CD4-positive, alpha-beta T cell treated with Interleukin-4 for 4 hours (primary cell): ENCODE measurements at places on chromosomes 16 and 17.

GRCh38 chr16:81921843-81922584 lies 89.3 kb downstream of the SDR42E1 start:
- DNase-seq: no peak

DNA sequence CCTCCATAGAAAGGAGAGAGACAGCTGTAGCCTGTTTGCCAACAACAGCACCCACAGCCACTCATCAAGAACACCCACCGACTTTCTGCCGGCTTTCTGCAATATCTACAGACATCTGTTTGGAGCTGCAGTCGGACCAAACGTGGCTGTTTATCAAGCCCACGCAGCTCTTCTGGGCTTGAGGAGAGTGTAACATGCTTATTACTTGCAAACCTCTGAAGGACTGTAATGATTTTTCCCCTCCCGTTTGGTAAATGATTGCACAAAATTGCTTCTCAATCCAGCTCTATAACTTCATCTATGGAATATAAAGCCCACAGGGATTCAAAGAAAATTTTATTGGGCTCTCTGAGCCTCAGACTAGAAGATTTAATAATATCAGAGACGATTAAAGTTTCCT lies 100.5 kb downstream of the VAT1L start:
- no peak for DNase-seq

GRCh38 chr17:4588898-4589625 lies 4.7 kb downstream of the SMTNL2 start:
- DNase-seq: no peak

DNA sequence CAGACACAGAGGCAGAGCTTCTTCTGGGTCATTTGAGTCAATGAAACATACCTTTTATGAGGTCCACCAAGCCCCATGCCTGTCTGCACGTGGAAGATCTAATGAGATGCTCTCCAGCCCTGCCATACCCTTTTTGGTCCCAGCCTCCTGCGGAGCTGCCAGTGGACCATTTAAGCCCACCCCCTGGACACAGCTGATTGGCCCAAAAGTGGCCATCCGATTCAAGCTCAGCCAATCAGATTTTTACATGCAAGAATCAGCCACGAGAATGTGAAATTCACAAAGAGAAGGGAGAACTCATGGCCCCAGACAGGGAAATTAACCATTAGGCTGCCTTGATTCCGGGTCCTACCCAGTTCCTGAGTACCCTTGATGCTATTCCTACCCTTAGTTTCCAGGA lies 231.0 kb upstream of the EEF2KMT start:
- no peak for DNase-seq

DNA sequence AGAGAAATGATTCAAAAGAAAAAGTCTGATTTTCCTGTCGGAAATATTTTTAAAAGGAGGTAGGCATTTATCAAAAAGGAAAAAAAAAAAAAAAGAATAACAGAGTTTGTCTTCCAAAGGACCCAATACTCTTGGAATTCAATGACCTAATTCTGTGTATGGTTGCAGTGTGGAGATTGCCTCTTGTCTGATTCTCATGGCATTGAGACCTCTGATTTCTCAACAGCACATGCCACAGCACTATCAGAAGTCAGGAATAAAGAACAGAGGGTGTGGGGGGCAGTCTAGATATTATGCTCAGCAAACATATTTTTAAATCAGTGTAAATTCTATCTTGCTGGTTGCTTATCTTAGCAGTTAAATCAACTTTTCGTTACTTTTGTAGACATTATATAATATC lies 81.3 kb upstream of the SOX9 start:
- DNase-seq: no peak

DNA sequence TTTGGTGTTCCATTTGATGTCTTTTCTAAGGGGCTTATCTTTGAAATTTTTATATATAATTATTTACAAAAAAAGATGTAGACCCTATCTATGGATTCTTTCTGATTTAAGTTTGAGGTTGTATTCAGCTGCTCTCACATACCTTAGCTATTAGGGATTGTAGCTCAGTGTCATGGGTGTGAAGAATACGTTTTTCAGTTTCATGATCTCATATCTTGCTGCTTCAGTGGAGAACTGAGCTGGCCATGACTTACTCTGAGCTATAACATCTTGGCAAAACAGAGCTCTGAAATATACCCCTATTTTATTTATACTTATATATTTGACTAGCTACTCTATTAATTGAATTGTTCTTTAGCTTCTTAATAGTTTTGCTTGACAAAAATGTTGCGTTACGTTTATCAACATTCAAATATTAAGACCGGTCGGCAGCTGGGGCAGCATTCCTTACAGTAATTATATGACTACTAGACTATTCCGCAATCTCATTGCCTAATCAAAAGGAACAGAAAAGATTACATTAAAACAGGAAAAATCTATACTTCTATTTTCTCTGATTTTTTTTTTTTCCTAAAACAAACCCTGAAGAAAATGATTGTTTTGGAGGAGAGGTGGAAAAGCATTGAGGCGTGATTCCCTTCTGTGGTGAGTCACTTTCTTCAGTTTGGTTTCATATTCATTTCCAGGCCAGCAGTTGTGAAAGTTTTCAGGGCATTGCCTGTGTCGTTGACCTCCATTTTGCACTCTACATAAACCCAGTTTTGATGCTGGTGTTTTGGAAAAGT lies 24.1 kb upstream of the KRT24 start:
- DNase-seq: no peak

DNA sequence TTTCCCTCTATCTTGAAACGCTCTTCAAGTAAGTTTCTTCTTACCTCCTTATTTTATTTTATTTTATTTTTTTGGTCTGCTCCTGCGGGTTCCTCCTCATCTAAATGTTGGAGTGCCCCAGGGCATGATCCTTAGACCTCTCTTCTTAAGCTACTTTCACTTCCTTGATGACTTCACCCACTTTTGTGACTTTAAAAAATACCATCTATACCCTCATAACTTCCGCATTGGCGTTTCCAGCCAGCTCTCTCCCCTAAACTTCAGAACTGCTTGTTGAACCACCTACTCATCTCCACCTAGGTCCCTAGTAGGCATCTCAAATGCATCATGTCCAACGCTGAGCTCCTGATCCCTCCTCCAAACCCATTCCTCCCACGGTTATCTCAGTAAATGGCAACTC lies 51.4 kb upstream of the NFAT5 start:
- DNase-seq: no peak

DNA sequence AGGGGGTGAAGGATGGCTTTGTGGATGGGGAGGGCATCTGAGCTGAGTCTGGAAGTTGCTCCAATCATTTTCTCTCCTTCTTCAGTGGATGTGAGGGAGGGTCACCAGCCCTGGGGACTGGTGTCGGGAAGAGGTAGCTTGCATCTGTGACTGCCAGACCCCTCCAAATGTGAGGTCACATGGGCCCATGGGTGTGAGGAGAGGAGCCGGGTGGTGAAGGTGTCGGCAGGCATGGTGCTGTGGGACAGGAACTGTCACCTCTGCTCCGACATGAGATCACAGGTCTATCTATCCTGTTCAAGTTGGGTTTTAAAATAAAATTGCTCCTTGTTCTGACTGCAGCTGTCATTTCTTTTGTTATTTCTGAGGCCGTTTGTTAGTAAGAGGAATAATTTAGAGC lies 351.1 kb downstream of the CPPED1 start:
- DNase-seq: no peak

- no peak for DNase-seq
Measured at GRCh38 chr17:49000943-49001342, 3.8 kb downstream of the IGF2BP1 start.

- DNase-seq: no peak
Measured at GRCh38 chr17:37301288-37301687, 74.5 kb upstream of the C17orf78 start.

DNA sequence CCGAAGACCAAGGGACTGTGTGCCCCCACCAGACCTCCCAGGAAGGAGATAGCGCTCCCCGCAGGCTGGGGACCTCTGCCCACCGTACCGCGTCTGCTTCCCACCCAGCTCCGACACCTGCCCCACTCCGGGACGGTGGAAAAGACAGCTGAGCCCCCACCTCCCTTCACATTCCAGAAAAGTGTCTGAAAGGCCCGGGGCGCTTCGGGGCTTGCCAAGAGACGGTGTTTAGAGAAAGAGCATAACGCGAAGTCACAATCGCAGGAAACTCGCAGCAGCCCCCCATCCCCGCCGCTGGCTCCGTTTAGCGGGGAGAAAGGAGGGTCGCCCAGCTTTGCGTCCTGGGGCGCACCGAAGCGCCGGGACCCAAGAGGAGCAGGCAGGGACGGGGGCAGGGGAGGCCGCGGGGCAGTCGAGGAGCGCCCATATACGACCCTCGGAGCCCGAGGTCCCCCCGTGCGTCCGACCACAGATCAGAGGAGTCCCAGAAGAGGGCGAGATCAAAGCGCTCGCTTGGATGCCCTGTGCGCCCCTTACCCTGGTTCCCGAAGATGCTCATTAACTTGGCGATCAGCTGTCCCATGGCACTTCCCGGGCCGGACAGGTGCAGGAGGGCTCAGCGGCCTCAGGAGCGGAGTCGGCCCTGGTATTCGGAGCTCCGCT lies 652 bp downstream of the ARL5C start:
- no peak for DNase-seq

DNA sequence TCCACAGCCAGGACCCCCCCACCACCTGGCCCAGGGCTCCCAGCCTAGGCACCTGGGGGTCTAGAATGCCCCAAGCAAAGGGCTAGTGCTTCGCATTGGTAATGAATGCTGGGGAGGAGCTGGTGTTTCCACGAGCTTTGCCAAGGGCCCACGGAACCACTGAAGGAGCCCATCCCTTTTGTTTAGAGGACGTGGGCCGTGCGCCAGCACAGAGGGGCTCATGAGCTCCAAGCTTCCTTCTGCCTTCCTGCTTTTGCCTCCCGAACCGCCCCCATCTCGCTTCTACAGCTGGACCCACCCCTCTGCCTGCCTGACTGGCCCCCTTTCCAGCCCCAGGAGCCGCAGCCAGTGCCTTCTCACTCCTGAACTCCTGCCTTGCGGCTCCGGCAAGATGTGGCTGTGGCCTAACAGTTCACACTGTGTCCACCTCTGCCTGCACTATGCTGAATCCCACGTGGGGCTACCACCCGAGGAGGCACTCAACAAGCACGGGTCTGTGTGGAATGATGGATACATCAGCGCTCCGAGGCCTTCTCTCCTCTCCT lies 31.8 kb upstream of the RASD1 start:
- no peak for DNase-seq

GRCh38 chr16:49712106-49712505 lies 143.8 kb downstream of the ZNF423 start:
- no peak for DNase-seq

DNA sequence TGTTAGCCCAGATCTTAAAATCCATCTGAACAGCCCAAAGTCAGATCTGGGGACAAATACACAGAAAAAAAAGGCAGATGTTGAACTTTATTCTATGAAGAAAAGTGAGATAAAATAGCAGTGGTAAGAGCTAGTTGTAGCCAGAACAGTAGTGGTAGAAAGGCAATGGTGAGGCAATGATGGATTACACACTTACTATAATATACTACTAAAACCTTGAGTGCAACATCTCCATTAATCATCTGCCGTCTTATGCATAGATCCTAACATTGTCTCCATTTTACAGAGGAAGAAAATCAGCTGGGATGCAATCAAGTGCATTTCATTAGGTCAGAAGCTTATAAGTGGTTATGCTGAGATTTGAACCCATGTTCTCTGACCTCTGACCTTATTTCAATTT lies 699.6 kb downstream of the CDH11 start:
- DNase-seq: no peak

- no peak for DNase-seq
Measured at GRCh38 chr16:65697521-65697920, 575.7 kb upstream of the CDH11 start.

DNA sequence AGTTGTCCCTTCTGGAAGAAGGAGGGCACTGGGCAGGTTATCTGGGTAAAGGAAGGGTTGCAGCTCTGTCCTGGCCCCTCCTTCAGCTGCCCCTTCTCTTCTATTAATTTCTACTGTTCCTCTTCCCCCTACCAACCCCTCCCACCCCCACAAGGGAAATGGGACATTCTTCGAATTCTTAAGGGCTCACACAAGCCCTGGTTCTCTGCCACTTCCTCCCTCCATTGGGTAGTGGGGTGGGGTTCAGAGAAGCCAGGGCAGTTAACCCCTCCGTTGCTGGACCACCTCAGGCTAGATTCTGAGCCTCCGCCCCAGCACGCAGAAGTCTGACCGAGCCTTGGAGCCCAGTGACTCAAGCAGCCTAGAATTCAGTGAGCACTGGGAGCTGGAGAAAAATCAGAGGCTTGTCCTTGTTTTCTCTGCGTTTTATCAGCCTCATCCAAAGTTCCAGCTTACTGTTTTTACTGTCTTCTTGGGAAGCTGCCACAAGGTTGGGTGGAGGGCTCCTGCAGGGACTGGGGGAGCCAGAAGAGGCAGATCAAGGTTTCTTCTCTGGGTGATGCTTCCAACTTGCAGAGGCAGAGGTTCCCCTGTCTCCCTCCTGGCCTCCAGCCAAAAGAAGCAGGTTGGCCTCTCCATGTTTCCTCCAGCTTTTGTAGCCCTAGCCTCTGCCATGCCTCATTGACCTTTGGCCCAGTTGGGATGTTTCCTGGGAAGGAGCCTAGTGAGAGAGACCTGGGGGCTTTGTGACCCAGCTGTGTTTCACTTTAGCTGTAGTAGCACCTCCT lies 10.2 kb downstream of the LASP1 start:
- no peak for DNase-seq

- DNase-seq: peak; percentile 57
Measured at GRCh38 chr17:50425682-50426471, at the start of gene ACSF2. TSS of gene ACSF2 (plus strand) at chr17:50426218. CDS start at chr17:50426262, 44 bp downstream.

DNA sequence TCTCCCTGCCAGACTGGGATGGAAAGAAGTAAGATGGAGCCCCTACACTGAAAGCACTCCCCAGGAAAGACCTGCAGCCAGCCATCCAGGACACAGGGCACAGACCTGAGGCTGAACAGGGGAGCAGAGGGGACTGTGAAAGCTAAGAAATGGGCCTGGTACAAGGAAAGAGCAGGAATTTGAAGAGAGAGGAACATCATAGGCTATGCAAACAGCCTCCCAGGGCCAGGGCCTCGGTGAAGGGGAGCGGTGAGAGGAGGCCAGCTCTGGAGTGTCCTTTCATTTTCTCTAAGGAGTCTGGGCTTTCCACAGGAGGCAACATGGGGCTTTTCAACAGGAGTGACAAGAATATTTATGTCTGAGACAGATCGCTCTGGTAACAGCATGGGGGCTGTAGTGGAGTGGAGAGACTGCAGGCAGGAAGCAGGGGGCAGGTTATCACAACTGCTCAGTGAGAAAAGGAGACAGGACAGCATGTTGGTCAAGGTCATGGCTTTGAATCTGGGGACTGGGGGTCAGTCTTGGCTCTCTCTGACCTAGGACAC lies 50.1 kb downstream of the TOM1L2 start:
- DNase-seq: no peak

DNA sequence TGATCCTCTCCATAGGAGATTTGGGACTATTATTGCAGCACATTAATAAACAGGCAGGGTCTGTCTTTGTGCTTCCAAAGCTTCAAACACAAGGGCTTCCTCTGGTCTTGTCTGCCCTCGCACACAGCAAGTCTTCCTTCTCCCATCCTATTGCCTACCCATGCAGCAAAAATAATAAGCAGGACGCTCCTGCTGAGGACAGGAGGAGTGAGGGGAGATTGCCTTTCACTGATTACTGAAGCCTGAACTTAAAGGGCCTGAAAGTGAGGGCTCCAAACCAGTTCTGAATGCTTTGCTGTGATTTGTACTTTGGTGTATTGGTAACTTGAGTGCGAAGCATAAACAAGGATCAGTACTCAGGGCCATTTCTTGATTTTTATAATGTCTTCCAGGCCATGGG lies 197.6 kb upstream of the XYLT1 start:
- no peak for DNase-seq
